Umbilical cord (tissue), 2 donors: ENCODE measurements at places on chromosomes 4 and X. TPM values are rescaled to one million over a fixed set of nuclear protein-coding genes. Genes with fewer than 3 reads are reported as not detected.
A peak's percentile ranks its signal among the peaks of the same experiment; 100 is the strongest.

DNA sequence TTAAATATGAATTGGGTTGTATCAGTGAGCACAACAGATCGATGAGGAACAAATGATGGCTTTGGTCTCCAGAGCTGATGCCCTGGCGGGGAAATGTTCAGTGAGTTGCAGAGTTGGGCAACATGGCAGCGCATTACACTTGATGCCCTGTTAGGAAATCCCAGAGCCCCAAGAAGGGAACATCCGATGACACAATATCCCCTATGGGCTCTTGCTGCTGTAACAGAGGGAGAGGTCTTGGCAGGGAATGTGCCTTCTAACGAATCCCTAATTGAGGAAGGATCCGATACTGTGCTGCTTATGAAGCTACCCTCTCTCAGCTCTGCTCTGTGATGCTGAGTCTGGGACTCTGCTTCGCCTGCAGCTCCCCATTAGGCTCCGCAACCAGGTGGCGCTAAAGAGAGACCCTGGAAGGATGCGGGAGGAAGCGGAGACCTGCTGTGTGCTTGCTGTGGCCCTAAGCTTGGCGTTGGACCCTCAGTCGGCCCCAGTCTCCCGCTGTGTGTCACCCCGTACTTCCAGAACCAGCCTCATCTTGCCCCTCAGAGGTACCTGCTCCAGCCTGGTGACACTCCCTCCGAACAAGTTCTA, 38.9 kb downstream of the PDHA1 start:
- DNase-seq: peak; percentile 5

The TCEAL6 gene
- total RNA-seq: not detected

- DNase-seq: peak; percentile 33
These were observed 40.8 kb upstream of the GRPR start for GRCh38 chrX:16082470-16083085.

The SPANXN1 gene
- not detected for total RNA-seq

DNA sequence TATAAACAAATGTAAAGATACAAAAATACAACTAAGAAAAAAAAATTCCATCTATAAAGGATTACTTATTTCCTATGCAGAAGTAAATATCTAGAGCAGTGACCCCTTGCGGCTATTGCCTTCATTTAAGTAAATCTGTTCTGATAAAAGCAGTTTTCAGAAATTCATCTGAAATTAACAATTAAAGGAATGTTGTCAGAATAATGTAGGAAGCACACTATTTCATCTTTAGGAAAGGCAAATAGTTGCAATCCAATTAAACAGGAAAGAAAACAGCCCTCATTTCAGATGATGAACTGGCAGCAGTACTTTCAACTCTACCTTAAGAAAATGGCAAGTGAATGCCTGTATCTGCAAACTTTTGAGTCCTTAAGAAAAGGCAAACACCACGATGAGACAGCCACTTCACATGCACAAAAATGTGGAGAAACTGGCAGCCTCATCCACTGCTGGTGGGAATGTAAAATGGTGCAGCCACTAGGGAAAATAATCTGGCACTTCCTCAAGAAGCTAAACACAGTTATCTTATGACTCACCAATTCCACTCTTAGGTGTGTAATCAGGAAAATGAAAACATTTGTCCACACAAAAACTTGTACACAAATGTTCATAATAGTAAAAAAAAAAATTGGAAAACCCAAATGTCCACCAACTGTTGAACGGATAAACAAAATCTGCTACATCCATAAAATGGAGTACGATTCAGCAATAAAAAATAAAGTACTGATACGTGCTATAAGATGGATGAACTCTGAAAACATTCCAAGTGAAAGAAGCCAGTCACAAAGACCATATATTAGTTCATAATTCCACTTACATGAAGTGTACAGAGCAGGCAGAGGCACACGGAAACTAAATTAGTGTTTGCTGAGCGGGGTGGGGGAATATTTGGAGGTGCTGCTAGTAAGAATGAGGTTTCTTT, 2.0 kb upstream of the THAP9 start:
- peak; percentile 39 for DNase-seq

The MAGEA10 gene
- 0.24 TPM for total RNA-seq

DNA sequence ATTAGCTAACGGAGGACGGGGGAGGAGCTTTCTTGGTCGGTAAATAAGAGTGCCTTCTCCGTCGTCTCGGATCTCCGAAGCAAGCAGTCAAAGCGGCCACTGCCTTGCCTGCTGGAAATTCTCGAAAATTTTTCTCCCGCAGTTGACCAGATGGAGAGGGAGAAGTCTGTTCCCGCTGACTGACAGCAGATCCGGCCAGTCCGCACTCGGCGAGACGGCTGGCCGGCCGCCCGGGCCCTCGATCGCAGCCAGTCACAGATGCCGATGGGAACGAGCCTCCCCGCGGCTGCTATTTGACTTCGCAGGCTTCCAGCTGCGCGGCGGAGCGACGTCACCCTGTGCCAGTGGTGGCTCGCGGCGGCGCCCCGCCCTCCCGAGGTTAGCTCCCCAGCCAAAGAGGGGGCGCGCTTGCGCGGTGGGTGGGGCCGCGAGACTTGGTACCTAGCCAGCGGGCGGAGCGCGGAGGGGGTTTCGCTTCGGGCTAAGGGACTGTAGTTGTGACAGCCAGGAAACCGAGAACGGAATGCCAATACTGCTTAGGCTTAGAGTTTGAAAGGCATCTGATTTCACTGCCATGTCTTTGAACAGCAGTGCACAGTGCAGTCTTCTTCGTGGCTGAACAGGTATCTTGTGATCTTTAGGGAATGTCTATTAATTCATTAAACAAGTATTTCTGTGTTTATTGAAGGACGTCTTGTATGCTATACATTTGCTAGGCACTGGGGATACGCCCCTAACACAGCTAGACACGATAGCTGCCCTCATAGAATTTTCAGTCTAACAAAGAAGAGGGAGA, at the start of gene PPM1K:
TSS of gene PPM1K (minus strand) at position 123 of the 796 bp plus-strand sequence. CDS start 5,978 bp downstream, outside the sequence.
- DNase-seq: peak; percentile 99

DNA sequence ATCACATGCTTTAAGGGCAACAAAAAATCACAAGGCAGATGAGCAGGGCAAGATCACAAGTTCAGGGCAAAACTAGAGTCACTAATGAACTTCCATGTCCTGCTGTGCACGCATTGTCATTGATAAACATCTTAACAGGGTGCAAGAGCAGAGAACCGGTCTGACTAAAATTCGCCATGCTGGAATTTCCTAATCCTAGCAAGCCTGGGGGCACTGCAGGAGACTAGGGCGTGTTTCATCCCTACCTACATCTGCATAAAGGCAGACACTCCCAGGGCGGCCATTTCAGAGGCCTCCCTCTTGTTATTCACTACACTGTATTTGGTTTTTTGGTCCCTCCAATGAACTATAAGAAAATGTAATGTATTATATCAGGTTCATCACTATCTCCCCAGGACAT, 203.6 kb downstream of the ARHGEF9 start:
- no peak for DNase-seq

DNA sequence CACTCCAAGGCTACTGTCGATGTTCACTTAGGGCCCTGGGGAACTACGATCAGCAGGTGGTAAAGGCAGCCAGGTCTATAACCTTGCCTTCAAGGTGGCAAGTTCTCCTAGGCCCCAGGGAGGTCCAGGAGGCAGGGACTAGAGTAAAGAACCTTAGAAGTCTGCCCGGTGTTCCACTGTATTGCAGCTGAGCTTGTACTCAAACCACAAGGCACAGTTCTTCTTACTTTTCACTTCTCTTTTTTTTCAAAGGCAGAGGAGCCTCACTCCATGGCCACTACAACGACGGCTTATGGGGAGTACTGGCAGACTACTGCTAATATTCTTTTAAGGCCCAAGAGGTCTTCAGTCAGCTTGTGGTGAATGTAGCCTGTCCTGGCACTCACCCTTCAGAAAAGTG, 78.8 kb upstream of the GPR174 start:
- no peak for DNase-seq

DNA sequence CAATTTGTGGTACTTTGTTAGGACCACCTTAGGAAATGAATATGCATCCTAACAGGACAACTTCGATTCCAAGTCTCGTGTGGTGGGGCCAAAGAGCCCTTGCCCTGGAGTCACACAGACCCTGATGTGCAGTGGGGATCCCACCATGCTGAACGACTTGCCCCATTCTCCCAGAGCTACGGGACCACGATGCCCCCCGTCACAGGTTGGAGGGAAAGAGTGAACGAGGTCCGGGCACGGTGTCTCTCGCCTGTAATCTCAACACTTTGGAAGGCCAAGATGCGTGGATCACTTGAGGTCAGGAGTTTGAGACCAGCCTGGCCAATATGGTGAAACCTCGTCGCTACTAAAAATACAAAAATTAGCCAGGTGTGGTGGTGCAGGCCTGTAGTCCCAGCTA, 14.4 kb upstream of the MSX1 start:
- no peak for DNase-seq

GRCh38 chr4:38099908-38100407, 139.8 kb downstream of the PTTG2 start:
- DNase-seq: peak; percentile 74

DNA sequence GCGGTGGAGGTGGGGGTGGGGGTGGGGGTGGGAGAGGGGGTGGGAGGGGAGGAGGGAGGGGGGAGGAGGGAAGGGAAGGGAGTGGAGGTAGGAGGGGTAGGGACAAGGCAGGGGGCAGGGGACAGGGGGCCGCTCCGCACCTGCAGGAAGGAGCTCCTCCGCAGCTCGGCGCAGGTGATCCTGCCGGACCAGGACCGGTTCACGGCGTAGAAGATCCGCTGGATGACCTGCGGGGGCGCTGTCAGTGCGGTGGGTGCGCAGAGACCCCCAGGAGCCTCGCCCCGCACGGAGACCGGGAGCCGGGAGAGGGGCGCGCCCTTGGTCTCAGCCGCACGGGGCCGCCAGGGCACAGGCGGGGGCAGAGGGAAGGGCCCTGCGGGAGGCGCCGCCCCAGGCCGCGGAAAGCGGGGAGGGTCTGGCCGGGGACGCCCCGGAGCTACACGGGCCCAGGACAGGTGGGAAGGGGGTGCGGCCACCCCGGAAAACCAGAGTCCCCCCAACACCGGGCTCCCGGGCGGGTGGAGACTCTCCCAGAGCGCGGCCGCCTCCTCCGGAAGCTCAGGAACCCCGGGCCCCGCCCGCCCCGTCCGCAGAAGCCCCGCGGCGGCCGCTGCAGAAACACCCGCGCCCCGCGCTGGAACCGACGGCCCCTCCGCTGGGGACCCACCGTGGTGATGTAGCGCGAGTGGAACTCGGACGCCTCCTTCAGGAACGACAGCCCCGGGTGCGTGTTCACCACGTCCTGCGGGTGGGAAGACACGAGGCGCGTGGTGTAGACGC, 27.6 kb upstream of the GTPBP6 start:
- DNase-seq: no peak

The HSD17B13 gene
- total RNA-seq: 1.9 TPM

The CENPVL1 gene
- not detected for total RNA-seq

- DNase-seq: no peak
These were observed 126.4 kb upstream of the NOCT start for GRCh38 chr4:138889216-138889615.
